Foreskin keratinocyte (primary cell): ENCODE measurements at places on chromosomes 6 and 20. TPM values are rescaled to one million over a fixed set of nuclear protein-coding genes. Genes with fewer than 3 reads are reported as not detected.

The CGAS gene
- total RNA-seq, result 6.3 and 6.7 TPM in 2 replicates

The SLC17A2 gene
- not detected in 2 replicates for total RNA-seq

The RBPJL gene
- not detected in 2 replicates for total RNA-seq

The F13A1 gene
- not detected in 2 replicates for total RNA-seq

The HLA-DPB1 gene
- total RNA-seq, result 2.7 TPM in 1 of 2 replicates, not detected in the other

The LINC00237 gene
- total RNA-seq, result not detected in 2 replicates

The SIRPD gene
- not detected in 2 replicates for total RNA-seq

The RAMACL gene
- 0.17 and 0.18 TPM in 2 replicates for total RNA-seq

The TNF gene
- total RNA-seq, result 4.7 and 10.5 TPM in 2 replicates

The NKX2-4 gene
- not detected in 2 replicates for total RNA-seq

The OR12D3 gene
- not detected in 2 replicates for total RNA-seq

The NKX2-2 gene
- not detected in 2 replicates for total RNA-seq

The SASH1 gene
- 7.3 and 7.8 TPM in 2 replicates for total RNA-seq

The TREML1 gene
- total RNA-seq, result 0.18 and 0.34 TPM in 2 replicates

The ATP6V1G2 gene
- 0.56 and 0.75 TPM in 2 replicates for total RNA-seq

The GMNN gene
- total RNA-seq, result 68.2 and 77.6 TPM in 2 replicates

The HECA gene
- total RNA-seq, result 15.4 and 16.1 TPM in 2 replicates

The DSP gene
- 352 and 371 TPM in 2 replicates for total RNA-seq

The SLC16A10 gene
- 0.07 and 0.14 TPM in 2 replicates for total RNA-seq

The TP53TG5 gene
- not detected in 2 replicates for total RNA-seq

The SERPINB6 gene
- 57.6 and 59.0 TPM in 2 replicates for total RNA-seq

The IRF4 gene
- total RNA-seq, result not detected in 2 replicates

The ARMH2 gene
- not detected in 2 replicates for total RNA-seq

The HLA-C gene
- 104 and 141 TPM in 2 replicates for total RNA-seq

The COX4I2 gene
- not detected in 2 replicates for total RNA-seq
